ENCODE measurements at places on chromosomes 3 and 15. TPM values are rescaled to one million over a fixed set of nuclear protein-coding genes. Genes with fewer than 3 reads are reported as not detected.

The SPRED1 gene
- 24.7 TPM for total RNA-seq

- DNase-seq = no peak
Observed at GRCh38 chr3:185145511-185145910, 7.3 kb downstream of the C3orf70 start.

GRCh38 chr3:18216996-18217395 is 208.1 kb downstream of the SATB1 start:
- no peak for DNase-seq

GRCh38 chr15:40595773-40596172 is 1.7 kb downstream of the KNL1 start:
- no peak for DNase-seq

DNA sequence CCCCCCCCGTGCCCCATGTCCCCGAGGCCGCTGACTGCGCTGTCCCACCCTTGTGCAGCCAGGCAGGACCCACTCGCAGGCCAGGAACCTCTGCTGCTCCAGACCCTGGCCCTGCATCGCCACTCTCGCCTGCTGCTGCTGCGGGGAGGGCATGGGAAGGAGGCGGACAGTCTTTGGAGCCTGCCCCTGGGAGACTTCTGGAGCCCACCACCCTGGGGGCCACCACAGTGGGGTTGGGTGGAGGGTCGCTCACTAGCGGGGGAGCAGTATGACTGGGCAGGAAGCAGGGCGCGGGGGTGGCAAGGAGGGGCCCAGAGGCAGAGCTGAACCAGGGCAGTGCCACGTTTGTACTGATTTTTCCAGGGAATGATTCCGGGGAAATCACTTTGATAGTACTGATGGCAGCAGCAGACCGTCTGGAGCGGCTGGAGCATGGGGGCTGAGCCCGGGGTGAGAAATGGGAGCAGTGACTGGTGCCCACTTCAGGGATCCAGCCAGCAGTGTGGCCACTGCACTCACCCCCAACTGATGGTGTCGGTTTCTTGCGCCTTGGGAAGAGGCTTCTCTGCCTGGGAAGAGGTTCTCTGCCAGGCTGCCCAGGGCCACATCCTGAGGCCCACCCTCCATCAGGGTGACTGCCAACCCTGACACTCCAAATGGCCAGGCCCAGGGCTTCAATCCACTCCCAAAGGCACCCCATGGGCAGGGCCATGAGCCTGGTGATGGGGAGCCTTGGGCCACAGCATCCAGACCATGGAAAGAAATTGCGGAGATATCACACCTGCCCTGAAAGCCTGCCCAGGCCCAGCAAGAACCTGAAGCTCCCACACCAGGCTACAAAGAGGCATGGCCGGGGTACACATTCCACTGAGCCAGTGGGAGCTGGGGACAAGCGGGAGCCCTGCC is 53.7 kb downstream of the LSAMP start:
- DNase-seq = no peak

- DNase-seq = no peak
Observed at GRCh38 chr15:73573572-73573971, 59.6 kb downstream of the NPTN start.

DNA sequence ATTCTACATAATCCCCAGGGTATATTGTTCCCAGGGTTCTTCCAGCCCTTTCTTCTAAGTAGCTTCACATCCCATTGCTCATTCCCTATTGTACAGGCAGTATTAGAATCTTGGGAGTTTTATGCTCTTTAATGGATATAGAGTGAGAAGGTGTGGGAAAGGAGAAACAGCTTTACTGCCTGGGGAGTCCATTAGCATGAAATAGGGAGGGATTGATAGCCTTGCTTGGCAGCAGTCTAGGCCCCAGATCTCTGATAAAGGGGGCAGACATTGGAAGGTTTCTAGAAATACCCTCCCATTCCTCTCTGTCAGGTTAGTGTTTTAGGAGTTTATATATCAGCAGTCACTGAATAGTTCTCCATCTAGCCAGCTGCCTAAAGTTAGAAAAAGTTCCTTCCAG is 334.3 kb downstream of the UNC13C start:
- no peak for DNase-seq

DNA sequence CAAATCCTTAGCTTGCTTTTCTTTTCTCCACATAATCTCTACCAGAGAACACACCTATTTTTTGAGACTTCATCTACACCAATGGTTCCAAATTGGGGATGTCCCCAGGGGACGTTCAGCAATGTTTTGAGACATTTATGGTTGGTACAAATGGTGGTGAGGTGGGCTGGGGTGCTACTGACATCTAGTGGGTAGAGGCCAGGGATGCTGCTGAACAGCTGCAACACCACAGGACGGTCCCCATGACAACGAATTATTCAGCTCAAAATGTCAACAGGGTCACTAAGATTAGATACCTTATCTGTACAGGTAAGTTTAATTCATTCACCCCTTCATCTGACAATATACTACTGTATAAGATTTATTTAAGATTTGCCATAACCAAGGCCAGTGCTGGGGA is 14.4 kb downstream of the GK5 start:
- no peak for DNase-seq

DNA sequence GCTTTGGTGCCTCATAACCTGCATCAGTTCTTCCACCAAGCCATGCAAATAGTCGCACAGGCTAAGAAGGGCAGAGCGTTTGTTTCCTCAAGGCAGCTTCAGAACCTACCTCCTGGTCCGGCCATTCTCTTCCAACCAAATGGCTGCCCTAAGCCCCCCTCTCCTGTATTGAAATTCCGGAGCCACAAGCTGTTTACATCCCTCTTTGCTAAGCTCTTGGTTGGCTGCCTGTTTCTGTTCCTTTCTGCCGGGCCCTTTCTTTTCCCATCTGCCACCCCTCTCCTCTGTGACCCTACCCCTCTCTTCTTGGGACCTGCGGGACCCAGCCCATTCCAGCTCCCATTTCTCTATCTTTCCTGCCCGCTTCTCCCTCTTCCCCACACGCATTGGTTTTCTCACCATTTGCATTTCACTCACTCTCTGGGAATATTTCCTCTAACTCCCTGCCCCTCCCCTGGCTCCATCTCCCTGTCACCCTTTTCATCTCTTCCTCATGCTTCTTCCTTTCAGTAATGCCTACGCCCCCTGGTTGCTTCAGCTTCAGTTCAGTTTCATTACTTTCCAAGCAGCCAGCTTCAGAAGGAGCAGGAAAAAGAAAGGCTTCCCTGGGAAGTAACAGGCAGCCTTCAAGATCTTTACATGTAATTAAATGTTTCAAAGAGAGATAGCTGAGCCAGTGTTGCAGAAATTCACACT is 113.5 kb downstream of the RAB11A start:
- no peak for DNase-seq

DNA sequence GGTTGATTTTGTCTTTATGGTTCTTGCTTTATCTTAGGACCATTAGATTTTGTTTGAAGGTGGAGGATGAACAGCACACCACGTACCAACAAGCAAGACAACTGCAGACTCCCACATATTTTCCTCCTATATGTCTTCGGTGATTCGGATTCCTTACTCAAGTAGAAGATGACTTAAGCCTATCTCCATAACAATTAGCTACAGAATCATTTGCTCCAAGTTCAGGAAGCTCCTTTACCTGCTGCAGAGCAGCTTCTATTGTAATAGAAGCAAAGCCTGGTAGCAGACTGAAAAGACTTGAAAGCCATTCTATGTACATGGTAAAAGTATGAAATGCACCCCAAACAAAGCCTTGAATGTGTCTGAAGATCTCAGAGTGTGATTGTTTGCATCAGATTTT is 229.0 kb downstream of the SOX2 start:
- no peak for DNase-seq

- no peak for DNase-seq
Observed at GRCh38 chr3:138785951-138786350, 48.8 kb downstream of the PIK3CB start.

DNA sequence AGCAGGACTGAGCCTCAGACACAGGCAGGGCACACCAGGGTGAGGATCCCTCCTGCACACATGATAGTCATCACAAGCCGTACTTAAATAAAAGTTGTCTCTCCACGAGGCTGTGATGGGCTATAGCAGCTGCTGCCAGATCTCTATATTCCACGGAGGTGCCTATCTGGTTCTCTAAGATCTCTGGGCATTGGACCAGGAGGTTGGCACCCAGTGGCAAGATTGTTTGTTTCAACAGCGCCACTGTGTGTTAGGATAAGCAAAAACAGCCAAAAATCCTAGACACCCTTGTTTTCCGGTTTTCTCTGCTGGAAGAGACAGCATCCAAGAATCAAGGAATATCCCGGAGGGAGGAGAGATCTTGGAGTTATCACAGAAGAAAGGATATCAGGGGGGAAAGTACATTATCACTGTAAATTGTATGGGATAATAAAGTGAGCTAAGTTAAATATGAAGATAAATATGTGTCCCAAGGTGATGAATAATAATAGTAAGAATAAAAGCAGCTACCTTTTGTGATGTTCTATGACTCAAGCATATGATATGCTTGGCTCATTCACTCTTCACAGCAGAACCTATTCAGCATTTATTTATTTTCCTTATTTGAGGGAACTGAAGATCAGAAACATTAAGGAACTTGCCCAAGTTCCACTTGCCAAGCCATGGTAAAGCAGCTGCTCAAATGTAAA is 90.6 kb upstream of the AKAP13 start:
- peak; percentile 58 for DNase-seq

- no peak for DNase-seq
Observed at GRCh38 chr3:128218548-128219257, 65.4 kb downstream of the EEFSEC start.

The ALDH1A3 gene
- total RNA-seq = 248 TPM

- DNase-seq = no peak
Observed at GRCh38 chr3:192187485-192188051, 539.8 kb downstream of the FGF12 start.

- DNase-seq = peak; percentile 87
Observed at GRCh38 chr15:66700802-66701421, 1.1 kb upstream of the SMAD6 start.

The KIF15 gene
- total RNA-seq = 20.9 TPM

The TRPM1 gene
- total RNA-seq = not detected

- no peak for DNase-seq
Observed at GRCh38 chr3:156626104-156626503, 48.3 kb upstream of the TIPARP start.

GRCh38 chr3:10116138-10116460 is 624 bp downstream of the BRK1 start:
- DNase-seq = no peak

DNA sequence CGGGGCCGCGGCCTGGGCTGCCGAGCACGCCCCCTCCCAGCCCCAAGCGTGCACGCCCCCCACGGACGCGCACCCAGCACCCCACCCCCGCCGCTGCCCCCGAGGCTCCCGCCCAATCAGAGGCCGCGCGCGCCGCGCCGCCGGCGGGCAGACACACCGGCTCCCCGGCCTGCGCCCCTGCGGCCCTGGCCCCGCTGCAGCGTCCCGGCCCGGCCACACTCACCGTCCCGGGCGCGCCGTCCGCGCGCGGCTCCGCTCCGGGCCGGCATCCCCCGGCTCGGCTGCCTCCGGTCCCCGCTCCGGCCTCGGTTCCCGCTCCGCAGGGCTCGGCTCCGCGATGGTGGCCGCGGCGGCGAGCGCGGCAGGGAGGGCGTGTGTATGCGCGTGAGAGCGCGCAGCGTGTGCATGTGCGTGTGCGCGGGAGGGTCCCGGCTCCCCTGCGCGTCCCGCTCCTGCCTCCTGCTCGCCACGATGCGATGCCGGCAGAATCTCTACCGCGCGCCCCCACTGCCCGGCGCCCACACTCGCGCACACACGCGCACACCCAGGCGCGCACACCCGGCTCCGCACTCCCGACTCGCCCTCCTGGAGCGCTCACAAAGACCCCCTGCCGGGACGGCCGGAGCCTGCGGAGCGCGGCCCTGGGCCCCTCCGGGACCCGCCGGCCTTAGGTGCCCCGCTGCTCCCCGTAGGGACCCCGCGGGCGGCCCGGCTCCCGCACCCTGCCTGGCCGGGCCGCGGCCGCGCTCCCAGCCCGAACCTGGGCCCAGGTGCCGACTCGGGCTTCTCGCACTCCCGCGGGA is 186.5 kb upstream of the LINGO1 start:
- no peak for DNase-seq

DNA sequence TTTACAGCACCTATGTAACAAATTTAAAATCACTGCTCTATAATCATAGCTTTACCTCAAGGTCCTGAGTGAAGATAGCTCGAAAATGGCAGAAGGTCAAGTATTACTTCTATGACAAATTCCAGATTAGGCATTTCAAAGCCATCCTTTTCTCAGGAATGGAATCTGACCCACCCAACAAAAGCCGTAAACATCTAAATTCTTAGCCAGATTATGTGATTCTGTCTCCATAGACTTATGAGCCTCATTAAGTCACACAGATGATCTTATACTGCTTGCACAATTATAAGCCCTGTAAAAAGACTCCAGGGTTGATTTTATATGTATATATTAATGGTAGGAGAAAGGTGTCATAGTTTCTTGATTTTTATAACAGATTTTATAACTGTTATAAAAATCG is 56.9 kb downstream of the CEP152 start:
- DNase-seq = no peak

- DNase-seq = no peak
Observed at GRCh38 chr3:138271189-138271794, 58.4 kb downstream of the NME9 start.

DNA sequence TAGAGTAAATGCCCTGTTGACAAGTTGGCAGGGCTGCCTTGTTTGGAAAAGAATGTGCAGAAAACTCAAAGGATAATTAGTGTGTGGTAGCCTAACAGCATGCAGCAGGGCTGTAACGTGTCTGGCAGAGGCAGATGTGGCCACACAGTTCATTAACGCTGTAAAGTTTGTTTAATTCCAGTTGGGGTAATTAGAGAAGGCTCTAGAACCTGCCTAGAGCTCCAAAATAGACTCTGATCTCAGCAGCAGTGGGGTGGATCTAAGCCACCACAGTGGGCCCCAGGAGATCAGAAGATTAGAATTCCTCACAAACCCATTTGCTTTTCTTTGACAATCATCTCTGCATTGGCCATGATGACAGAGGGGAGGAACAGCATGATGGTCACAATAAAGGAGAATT is 65.1 kb upstream of the LEKR1 start:
- DNase-seq = no peak

GRCh38 chr3:118990823-118991560 is 43.7 kb downstream of the IGSF11 start:
- DNase-seq = no peak

GRCh38 chr3:33313331-33313730 is 36.1 kb downstream of the FBXL2 start:
- no peak for DNase-seq

- no peak for DNase-seq
Observed at GRCh38 chr3:129289201-129289921, 10.7 kb downstream of the HMCES start.

The KCNMB2 gene
- not detected for total RNA-seq

Data from HCT116 (cell line).